NCI-H1436 treated with DMSO at 0.1 percent for 48 hours (cell line): ENCODE measurements at places on chromosomes 2 and 18.

DNA sequence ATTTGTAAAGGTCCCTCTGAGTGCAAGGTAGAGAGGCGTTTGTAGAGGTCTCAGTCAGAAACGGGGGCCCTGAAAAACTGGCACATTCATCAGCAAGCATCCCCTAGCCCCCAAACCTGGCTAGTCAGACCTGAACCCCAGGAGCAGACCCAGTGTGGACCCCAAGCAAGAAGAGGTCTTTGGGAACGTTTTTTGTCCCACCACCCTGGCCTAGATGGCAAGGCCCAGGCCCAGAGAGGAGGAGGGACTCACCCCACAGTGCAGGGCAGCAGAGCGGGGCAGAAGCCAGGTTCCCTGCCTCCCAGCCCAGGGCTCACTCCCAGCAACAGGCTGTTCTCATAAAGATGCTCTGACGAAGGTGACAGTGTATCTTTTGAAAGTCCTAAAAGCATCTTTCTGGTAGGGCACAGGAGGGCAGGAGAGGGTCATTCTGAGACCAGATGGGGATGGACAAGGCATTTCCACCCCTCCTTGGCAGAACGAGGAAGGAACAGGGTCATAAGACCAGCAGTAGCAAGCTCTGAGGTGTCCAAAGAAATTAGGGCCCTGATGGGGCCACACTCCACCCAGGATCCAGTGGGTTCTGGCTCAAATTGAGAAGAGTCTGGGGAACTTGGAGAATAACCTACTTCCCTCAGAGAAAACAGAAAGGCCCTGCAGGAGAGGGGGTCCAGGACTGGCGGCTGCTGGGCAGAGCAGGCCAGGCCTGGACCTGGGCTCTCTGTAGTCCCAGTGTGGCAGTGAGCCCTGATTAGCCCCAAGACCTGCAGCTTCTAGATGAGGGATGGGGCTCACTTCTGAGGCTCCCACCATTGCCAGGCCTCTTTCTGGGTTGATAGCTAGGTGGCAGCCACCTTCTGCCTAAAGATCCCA is 18.2 kb downstream of the ADRA2B start:
- DNase-seq: no peak

DNA sequence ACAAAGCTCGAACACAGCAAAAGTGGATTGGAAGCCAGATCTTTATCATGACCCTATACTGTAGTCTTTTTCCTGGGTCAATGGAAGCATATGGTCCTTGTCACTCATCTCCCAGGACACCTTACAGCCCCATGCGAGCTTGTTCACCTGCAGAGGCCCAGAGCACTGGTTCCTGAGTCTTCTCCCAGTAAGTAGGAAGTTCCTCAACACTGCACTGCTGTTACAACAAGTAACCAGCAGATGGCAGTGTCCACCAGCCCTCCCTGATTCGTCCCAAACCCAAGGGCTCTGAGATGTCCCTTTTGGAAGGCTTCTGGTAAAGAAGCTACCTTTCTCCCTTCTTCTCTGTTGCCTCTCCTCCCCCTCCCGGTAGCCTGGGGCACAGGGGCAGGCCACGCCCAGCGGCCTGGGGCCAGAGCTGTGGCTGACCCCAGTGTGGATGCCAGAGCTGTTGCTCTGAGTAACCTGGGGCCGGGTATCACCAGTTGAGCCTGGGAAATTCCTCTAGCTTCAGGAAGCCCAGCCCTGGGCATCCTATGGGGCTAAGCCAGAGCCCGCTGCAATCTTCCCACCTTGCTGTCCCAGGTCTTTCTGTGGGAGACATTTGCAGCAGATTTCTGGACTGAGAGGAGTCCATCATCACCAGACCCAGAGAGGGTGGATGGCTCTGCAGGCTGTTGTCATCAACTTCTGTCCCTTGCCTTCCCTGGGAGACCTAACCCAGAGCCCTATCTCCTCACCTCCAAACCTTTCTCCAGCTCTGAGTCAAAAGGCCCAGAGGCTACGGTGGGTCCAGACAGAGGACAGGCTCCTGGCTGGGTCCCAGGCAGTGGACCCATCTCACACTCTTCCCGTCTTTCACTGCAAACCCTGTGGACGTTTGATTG is 5.3 kb upstream of the GDF7 start:
- no peak for DNase-seq

DNA sequence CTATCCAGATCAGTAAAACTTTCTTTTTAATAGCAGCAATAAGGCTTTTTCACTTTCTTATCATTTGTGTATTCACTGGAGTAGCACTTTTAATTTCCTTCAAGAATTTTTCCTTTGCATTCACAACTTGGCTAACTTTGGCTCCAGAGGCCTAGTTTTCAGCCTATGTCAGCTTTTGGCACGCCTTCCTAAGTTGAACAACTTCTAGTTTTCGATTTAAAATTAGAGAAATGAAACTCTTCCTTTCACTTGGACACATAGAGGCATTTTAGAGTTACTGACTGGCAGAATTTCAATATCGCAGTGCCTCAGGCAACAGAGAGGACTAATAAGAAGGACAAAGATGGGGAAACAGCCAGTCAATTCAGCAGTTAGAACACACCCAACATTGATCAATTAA is 577.4 kb downstream of the DSC3 start:
- DNase-seq: no peak

DNA sequence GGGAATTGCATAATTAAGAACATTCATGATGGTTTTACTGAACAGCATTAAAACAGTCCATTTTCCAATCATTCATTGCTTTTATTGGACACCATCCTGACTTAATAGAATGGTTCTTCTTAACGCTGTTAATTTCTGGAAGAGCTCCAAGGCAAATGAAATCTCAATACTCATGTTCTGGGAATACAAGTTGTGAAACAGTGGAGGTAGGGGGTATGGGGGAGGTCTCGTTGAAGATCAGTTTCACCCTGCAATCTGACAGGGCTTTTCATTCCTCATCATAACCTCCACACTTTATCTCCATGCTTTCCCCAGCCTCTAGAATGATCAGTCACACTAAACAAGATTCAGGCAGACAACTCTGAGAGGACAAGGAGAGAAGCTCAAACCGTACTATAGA is 113.6 kb downstream of the ETAA1 start:
- no peak for DNase-seq

- no peak for DNase-seq
These were observed 408.5 kb downstream of the FBXO15 start for GRCh38 chr18:73739098-73739497.

DNA sequence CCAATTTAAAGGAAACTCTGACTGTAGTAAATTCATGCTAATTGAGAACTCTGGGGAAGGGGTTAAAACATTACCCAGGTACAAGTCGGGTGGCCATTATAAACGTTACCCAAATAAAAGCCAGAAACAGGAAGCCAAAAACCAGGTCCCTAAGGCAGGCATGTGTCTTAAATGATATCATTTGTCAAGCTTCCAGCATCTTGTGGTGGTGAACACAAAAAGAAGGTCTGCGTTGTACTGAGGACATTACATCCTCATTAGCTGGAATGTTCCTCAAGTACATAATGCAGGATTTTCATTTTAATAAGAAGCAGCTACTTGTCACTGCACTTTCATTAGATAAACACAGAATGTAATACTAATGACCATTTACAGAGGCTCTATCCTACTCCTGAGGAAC is 10.9 kb downstream of the PTGR3 start:
- DNase-seq: no peak

- no peak for DNase-seq
These were observed 1.4 kb upstream of the PLEK start for GRCh38 chr2:68363721-68364120.

GRCh38 chr18:73840319-73840945 is 307.2 kb downstream of the FBXO15 start:
- no peak for DNase-seq

GRCh38 chr2:5203134-5203755 is 488.9 kb upstream of the SOX11 start:
- no peak for DNase-seq

DNA sequence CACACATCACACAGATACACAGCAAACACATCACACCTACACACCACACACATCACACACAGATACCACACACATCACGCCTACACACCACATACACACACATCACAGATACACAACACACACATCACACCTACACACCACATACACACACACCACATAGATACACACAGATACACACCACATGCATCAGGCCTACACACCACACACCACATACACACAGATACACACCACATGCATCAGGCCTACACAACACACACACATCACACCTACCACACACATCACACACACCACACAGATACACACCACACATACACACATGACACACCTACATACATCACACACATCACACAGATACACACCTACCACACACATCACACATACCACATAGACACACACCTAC is 158.8 kb downstream of the NDUFA10 start:
- no peak for DNase-seq

DNA sequence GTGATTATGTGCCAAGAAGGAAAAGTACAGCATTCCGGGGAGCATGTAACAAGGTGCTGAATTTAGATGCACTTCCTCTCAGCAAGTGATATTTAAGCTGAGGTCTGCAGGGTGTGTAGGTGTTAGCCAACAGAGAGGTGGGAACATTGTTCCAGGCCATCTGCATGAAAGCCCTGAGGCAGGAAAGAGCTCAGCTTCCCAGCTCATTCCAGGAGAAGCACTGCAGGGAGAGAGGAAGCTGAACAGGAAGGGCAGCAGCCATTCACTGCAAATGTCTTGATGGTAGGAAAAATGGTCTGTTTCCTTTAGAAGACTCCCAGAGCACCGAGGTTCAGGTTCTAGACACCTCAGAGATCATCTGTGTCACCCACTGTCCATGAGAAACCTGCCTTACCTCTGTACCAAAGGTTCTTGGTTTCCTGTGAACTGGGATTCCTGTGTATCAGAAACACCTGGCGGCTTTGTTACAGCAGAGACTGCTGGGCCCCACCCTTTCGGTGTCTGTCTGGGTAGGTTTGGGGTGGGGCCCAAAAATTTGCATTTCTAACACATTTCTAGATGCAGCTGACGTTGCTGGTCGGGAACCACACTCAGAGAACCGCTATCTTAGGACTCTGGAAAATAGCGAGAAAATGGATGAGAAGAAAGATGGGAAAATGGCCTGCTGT is 84.0 kb downstream of the RTN4 start:
- no peak for DNase-seq

- no peak for DNase-seq
These were observed 117.6 kb downstream of the MCFD2 start for GRCh38 chr2:46798041-46798440.

GRCh38 chr18:8780227-8780626 is 74.9 kb downstream of the MTCL1 start:
- DNase-seq: no peak

GRCh38 chr2:176856683-176857082 is 355.9 kb upstream of the HNRNPA3 start:
- DNase-seq: no peak

DNA sequence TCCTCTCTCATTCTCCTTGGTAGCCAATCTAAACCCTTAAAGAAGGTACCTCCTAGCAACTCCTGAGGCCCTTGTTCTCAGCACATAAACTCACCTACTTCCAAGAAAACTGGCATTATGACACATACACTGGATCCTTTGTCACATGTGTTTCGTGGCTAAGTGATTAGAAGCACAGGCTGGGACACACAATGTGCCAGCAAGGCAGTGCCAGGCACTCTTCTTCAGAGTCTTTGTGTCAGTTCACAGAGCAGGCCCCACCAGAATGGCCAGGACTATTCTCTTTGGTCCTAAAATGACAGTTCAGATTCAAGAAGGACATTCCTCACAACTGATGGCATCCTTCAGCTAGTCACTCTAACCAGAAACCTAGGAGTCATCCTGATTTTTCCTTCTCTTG is 40.3 kb downstream of the SMC6 start:
- DNase-seq: no peak

DNA sequence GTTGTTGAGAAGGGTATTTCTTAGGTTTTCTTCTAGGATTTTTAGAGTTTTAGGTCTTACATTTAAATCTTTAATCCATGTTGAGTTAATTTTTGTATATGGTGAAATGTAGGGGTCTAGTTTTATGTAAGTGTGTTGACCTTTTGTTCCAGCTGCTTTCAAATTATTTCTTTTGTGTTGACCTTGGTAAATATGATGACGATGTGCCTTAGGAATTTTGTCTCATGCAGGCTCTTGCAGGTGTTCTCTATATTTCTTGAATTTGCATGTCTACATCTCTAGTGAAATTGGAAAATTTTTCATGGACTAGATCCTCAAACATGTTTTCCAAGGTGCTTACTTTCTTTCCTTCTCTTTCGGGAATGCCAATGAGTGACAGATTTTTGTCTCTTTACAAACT is 1609.3 kb upstream of the ZEB2 start:
- DNase-seq: no peak

- no peak for DNase-seq
These were observed 478.2 kb downstream of the PTPRM start for GRCh38 chr18:8045160-8045883.

- no peak for DNase-seq
These were observed 25.8 kb downstream of the CAPN13 start for GRCh38 chr2:30781451-30781850.

DNA sequence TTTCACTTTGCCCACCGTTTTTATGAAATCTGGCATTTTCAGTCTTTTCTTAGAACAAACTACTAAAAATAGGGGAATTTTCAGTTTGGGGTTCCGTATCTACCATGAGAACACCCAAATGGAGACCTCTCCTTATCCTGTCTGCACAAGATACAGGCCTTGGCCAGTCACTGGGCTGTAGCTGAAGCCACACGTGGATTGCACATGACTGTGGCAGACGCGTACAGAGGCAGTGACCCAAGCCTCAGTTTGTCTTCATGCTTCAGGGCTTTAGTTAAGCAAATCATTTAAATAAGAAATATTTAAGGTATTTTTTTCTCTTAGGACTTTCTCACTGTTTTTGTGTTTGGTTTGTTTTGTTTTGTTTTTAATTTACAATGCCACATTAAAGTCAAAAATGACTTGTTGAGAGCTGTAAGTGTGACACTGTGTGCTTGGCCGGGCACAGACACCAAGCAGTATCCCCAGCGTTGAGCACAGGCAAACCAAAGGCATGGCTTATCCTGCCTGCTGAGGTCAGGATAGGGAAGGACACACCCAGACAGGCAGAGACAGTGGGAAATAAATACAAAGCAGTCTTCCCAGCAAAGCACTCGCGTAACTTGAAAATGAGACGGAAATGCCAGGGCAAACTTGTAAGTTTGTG is 53.3 kb downstream of the TRAPPC12 start:
- DNase-seq: no peak
